ENCODE measurements at places on chromosomes 3 and 15.

GRCh38 chr3:62143843-62144450 is 229.4 kb downstream of the FEZF2 start:
- no peak for DNase-seq

DNA sequence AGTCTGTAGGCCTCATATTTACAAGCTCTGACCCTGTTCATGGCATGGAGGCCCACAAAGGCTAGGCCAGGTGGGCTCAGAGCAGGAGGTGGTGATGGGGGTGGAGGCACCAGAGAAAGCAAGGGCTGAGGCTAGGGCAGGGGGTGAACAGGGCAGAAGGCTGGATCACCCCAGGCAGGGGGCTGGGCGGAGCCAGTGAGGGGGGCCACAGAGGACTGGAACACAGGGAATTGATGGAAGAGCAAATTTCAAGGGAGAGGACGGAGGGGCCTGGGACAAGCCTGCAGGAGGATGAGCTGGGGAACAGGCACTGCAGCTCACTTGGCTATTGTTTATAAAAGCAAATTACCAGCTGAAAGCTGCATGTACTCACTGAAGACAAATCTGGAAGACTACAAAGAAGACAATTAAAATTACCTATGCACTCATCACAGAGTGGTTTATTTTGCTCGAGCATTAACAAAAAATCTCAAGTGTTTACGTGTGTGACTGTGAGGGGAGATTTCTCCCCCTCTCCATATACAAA is 11.0 kb downstream of the TNFAIP8L3 start:
- no peak for DNase-seq

- DNase-seq, result no peak
Observed at GRCh38 chr15:92933831-92934230, 33.7 kb downstream of the CHD2 start.

DNA sequence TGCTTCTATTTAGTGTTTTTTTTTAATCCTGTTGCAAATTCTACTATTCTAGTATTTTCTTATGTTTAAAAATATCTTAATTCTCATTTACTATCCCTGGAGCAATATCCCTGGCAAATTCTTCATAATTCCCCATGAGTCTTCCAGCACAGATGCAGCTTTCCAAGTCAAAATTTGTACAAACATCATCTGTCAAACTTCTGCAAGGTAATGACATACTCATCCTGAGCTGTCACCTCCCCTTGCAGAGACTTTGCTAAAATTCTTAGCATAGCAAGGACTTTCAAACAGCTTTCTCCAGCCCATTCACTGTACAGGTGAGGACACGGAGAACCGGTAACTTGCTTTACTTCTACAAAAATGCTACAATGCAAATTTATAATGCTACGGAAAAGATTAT is 28.6 kb upstream of the VGLL4 start:
- DNase-seq, result no peak
